Chondrocyte (in vitro differentiated cells): ENCODE measurements at places on chromosomes 3 and 15. TPM values are rescaled to one million over a fixed set of nuclear protein-coding genes. Genes with fewer than 3 reads are reported as not detected.
A peak's percentile ranks its signal among the peaks of the same experiment; 100 is the strongest.

DNA sequence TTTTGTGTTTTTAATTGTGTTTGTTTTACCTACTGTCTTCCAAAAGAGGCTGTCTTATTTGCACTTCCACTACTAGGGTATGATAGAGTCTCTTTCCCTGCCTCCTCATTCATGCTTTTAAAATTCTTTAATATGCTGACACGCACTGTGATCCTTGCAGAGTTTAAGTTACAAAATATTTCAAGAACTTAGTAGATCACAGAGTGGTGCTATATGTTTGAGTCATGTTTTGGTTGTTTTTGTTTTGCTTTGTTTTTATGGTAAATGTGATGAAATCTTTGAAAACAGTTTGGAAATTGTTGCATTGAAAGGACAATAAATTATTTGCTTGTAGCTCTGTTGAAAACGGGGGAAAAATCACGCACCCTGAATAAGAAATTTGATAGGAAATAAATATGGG is 5.9 kb upstream of the ABHD10 start:
- no peak overlapping the region for H3K27ac ChIP-seq
- H3K4me3 ChIP-seq: no peak overlapping the region
- H3K36me3 ChIP-seq: peaks cover 28% of the 10 kb centered on the region
- H3K27me3 ChIP-seq: no peaks in the 10 kb centered on the region
- DNase-seq: no peak
- peaks cover 4% of the 10 kb centered on the region for H3K4me1 ChIP-seq

DNA sequence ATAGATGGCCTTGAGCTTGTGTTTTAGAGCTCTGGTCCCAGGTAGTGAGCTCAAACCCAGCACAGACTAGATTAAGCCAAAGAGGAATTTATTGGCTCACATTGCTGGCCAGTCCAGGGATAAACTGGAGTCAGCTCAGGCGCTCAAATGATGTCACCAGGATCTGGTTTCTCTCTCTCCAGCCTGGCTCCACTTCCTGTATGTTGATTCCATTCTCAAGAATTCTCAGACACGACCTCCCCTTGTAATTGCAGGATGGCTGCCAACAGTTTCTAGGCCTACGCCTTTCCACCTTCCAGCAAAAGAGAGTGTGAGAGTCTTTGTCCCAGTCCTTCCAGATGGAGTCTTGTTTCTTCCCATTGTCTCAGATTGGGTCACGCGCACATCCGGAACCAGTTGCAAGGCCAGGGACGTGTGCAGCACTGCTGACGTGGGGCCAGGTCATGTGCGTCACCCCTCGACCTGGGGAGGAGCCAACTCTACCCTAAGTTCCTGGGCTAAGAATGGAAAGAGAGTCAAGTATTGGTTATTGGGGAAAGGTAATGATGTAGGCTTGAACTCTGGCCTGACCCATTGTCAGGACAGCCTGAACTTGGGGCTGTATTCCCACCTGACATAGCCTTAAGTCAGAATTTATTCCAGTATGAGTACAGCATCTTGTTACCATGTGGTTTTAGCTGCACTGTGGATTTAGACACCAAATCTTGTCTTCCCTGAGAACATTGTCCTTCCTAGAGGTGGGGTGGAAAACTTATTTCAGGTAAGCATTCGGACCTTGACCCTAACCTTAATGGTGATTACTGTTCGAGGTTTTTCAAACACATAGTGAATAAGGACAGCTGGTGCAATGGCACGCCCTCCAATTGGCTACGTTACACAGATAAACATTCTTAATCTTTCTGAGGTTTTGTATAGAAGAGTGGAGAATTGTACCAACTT is 31.6 kb downstream of the CACNA1D start:
- no peaks in the 10 kb centered on the region for H3K36me3 ChIP-seq
- H3K4me1 ChIP-seq: no peaks in the 10 kb centered on the region
- no peak overlapping the region for H3K27ac ChIP-seq
- no peak overlapping the region for H3K4me3 ChIP-seq
- no peak for DNase-seq

- H3K4me1 ChIP-seq: peaks cover 20% of the 10 kb centered on the region
- H3K36me3 ChIP-seq: no peaks in the 10 kb centered on the region
- H3K27me3 ChIP-seq: no peaks in the 10 kb centered on the region
- H3K4me3 ChIP-seq: no peak overlapping the region
Measured at GRCh38 chr3:37183976-37184375, 9.6 kb upstream of the LRRFIP2 start.

- no peak overlapping the region for H3K27ac ChIP-seq
- H3K4me1 ChIP-seq: no peaks in the 10 kb centered on the region
- peaks cover 2% of the 10 kb centered on the region for H3K27me3 ChIP-seq
- H3K4me3 ChIP-seq: no peak overlapping the region
Measured at GRCh38 chr3:18609187-18609586, 184.0 kb upstream of the SATB1 start.

DNA sequence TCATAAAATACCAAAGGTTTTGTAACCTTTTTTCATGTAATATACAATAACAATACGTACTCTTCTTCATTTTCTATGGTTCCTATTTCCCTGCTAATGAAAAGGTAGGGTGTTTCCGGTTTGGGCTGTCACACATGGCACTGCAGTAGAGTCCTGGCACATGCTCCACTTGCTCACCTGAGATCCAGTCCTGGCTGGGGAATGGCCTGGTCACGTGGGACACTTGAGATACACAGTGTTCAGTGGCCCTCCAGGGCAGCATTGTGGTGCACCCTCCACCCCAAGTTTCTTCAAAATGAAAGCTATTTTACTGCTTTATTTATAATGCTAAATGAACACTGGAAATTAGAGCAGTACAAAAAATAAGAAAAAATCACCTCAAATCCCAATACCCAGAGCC is 23.2 kb downstream of the MRPS25 start:
- H3K27me3 ChIP-seq: no peaks in the 10 kb centered on the region
- H3K4me1 ChIP-seq: peaks cover 9% of the 10 kb centered on the region
- no peak overlapping the region for H3K4me3 ChIP-seq
- DNase-seq: no peak
- H3K27ac ChIP-seq: no peak overlapping the region

GRCh38 chr3:74423867-74424266 is 190.6 kb downstream of the CNTN3 start:
- DNase-seq: no peak
- no peaks in the 10 kb centered on the region for H3K36me3 ChIP-seq
- no peak overlapping the region for H3K27ac ChIP-seq
- H3K27me3 ChIP-seq: no peaks in the 10 kb centered on the region
- no peaks in the 10 kb centered on the region for H3K4me1 ChIP-seq

DNA sequence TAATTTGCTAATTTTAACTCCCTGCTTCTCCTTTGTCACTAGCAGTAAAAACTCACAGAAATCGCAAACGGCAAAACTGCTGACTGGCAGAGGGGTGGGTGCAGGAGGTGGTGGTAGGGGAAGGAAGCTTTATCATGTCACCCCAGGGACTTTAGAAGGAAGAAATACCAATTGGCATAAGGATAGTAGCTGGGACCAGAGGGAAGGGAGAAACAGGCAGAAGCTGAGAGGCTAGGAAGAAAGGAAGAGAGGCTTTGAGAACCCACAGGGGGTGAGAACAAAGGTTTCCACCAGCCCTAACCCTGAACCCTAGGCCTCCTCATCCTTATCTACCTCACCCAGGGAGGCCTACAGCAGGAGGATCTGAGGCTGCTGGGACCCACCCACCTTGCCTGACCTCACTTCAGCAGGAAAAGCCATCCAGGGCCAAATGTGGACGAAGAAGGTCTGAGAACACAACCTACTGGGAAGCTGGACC is 10.7 kb downstream of the ITGB5 start:
- H3K27ac ChIP-seq: peak overlapping the region; percentile 67
- H3K27me3 ChIP-seq: no peaks in the 10 kb centered on the region
- no peak for DNase-seq
- H3K4me1 ChIP-seq: peaks cover 70% of the 10 kb centered on the region

DNA sequence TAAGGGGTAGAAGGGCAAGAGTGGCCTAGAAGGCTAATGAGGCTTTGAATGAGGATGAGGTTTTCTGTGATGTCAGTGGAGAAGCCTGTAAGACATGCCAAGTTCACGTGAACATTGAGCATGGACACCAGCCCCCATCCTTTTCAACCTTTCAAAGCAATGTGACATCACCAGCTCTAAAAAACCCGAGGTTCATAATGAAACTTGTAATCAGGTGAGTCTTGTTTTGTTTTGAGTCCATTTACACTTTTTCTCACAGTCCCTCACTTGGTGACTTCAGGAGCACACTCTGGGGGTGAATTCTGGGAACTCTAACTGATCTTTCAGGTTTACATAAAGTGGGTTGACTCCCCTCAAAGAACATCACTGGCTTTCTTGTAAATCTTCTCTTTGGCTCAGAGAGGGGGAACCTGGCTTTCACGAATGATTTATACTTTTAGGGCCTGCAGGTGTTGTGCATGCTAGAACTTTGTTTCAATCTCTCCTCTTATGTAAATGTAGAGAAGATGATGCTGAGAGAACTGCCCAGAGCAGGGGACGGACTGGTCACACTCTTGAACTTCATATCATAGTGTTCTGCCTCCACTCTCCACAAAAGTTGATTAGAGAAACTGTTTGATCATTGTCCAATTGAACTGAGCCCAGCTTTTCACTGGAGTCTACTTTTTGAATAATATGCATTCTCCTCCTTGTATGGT is 224.7 kb upstream of the SATB1 start:
- H3K4me3 ChIP-seq: no peak overlapping the region
- H3K36me3 ChIP-seq: no peaks in the 10 kb centered on the region
- no peaks in the 10 kb centered on the region for H3K4me1 ChIP-seq

The COL6A5 gene
- not detected in 3 replicates for total RNA-seq

The ZNF717 gene
- 4.1 to 9.0 TPM (median 4.7 TPM) in 3 replicates for total RNA-seq

The CFAP161 gene
- total RNA-seq: not detected in 3 replicates

The GNAI2 gene
- 388 to 444 TPM (median 443 TPM) in 3 replicates for total RNA-seq

The USP19 gene
- 34.2 to 43.4 TPM (median 35.6 TPM) in 3 replicates for total RNA-seq

The MOBP gene
- total RNA-seq: not detected in 3 replicates
